ENCODE measurements at places on chromosomes 6 and 20. TPM values are rescaled to one million over a fixed set of nuclear protein-coding genes. Genes with fewer than 3 reads are reported as not detected.
A peak's percentile ranks its signal among the peaks of the same experiment; 100 is the strongest.

- no peak for DNase-seq
Measured at GRCh38 chr6:161413355-161413771, 139.5 kb upstream of the AGPAT4 start.

DNA sequence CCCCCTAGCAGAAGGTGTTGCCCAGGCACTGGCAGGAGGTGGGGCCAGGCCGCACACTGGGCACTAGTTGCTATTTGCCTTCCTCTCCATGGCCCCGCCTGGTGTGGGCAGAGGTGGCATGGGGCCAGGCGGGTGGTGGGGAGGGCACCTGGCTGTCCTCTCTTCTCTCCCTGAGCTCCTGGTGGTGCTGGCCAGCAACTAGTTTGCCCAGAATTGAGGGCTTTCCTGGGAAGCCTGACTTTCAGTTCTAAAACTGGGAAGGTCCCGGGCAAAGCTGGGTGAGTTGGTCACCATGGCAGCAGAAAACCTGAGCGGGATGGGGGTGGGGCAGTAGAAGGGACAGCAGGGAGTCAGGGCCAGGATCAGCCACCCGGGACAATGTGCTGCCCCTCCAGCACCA, 48.2 kb downstream of the RBM38 start:
- DNase-seq: peak; percentile 84

GRCh38 chr20:53623134-53623453, 29.5 kb upstream of the ZNF217 start:
- no peak for DNase-seq

DNA sequence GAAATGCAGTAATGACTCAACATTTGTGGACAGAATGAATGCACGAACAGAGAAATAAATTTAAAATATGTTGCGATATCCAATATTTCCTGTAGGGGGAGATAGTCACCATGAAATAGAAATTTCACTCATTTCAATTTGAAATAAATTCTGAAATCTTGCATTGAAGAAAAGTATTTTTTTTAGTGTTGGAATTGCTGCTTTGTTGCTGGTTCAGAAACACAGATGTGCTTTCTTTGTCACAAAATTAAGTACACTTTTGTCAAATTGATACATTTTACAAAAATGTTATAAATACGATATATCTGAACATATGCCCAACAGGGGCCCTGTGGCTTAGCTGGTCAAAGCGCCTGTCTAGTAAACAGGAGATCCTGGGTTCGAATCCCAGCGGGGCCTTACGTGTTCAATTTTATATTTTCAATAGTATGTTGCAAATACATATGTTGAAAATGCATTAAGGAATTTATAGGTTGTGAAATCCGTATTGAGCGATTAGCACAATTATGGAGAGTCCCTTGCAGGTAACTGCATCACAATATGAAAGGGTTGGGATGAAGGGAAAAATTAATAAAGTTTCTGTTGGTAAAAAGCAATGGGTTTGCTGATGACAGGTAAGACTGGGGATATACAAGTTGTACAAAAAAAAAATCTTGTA, 85.4 kb upstream of the PRSS16 start:
- DNase-seq: peak; percentile 41

DNA sequence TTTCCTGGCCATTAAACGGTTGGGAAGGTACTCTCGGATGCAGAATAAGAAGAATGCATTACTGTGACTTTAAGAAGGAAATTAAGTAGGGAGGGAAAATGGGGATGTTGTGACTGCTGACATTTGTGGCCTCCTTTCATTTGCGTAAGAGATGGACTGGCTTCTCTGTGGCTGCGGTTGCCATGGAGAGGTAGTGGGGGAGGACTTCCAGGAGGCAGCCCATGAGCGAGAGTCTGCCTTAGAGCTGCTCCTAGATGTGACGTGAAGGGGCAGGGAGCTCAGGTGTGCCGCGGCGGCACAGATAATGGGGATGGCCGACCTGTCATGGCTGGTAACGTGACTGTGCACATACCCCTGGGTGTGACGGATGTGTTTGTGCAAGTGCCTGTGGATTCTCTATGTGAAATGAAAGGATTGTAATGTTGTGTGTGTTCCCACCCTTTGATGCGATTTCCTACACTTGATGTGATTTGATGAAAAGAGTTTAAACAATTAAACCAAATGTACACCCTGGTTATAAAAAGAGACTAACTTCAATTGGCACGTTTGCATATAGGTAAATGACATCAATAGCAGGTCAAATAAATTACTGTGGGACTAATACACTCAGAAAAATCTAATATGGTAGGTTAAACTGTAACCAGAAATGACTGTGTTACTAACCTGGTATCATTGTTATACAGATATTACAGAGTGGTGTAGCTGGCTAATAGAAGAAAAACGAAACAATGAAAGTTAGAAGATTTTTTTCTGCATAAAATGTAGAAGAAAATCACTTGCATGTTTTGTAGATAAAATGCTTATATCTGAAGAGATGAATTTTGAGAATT, 48.9 kb downstream of the HIVEP1 start:
- DNase-seq: peak; percentile 23

- peak; percentile 67 for DNase-seq
Measured at GRCh38 chr6:143536461-143536865, 24.9 kb upstream of the FUCA2 start.

DNA sequence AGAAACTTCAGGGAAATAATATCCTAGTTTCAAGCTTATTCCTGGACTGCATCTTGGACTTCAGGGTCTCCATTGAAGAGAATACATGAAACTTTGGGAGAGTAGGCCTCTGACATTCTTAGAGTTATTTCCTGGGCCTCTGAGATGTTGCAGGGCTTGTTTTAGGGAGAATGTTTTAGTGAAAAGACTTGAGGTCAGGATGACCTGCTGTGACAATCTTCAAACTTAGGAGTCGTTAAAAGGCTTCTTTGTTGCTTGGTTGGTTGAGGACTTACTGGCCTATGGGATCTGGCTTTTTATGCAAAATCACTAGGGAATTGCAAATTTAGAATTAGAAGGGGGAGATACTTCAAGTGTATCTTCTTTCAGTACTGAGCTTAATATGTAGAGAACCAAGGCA, 613.2 kb upstream of the FLRT3 start:
- no peak for DNase-seq

- DNase-seq: no peak
Measured at GRCh38 chr6:50147371-50147770, 97.6 kb upstream of the DEFB112 start.

GRCh38 chr6:37878150-37878710, 58.7 kb downstream of the ZFAND3 start:
- DNase-seq: no peak

- no peak for DNase-seq
Measured at GRCh38 chr6:101395345-101395744, 1.8 kb downstream of the GRIK2 start.

DNA sequence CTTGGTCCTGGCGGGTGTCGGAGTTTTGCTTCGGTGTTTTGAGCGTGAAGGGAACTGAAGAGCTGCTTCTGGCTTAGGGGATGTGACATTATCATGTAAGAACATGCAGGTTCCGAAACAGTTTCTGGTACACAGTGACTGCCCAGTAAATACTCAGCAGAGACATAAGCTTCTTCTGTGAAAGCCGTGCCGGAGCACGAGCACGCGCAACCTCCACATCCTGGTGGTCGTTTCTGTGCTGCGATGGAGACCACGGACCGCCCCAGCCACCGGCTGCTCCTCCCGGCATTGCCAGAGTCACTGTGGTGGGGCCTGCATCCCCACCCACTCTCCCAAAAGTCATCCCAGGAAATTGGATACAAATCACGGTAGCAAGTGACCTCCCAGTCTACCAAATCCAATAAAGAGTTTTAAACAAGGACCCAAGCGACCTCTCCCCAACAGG, 18.7 kb downstream of the KIF25 start:
- DNase-seq: no peak

- no peak for DNase-seq
Measured at GRCh38 chr6:83199863-83200225, 6.7 kb downstream of the RWDD2A start.

DNA sequence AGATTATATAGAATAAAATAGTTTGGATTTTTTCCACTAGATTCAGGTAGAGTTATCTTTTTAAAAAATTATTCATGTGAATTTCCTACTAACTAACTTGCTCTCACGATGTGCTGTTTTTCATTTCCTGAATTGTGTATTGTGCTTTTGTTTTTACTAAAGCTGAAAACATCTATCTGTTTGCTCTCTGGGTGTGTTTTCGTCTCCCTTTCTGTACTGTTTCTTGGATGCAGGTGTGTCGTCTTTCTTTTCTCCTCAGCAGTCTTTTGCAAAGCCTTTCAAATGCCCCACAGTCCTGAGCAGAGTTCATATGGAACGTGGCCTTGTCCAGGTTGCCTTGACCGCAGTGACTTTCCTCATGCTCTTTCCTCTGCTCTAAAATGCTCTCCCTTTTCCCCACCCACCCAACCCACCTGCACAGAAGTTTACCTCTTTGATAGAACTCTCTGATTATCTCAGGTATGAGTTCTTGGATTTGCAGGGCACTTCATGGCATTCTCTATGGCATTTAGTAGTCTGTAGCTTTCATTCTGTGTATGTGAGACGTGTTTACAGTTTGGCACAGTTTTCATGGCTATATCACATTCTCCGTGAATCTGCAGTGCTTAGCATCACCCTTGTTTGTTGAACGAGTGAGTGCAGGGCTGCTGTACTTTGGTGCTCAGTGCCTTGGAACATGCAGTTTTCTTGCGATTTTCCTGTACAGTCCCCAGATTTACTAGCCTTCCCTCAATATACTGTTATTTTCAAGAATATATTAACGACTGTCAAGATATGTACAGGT, 77.1 kb downstream of the FARS2 start:
- DNase-seq: no peak

DNA sequence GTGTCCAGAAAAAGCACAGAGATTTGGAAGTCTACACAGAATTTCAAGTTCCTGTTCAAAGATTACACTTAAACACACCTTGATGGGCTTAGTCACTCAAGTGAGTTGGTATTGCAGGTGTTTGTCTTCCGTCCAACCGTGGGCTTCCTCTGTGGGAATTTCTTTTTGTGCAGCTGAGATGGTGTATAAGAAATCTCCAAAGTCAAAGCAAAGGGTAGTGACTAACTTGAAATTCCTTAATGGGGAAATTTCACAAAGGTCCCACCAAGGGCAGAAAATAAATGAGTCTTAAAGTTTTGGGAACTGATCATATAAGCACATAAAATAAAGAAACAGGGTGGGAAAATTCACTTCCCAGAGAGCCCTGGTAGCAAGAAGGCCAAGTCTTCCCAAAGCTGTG, 102.0 kb upstream of the TNFAIP3 start:
- DNase-seq: no peak

DNA sequence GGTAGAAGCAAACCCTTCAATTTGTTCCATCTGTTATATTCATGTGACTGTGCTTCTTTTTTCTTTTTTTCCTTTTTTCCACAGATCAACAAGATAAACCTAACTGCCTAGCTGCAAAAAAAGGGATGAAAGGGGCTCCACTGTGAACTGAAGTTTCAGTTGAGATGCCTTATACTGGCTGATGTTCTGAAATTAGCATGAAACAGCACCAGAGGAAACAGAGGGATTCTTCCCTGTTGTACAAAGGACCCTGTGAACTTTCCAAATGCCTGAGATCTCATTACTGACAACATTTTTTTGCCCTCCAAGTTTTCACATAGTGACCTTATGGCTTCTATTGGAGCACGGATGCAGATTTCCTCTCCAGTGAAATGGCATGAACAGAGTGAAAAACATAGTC, 302.7 kb upstream of the TFAP2D start:
- no peak for DNase-seq

The CNR1 gene
- 0.28 TPM for polyA plus RNA-seq

The EPPIN gene
- 0.37 TPM for polyA plus RNA-seq

The TXLNB gene
- polyA plus RNA-seq: 2.0 TPM

The PABPC1L gene
- 108 TPM for polyA plus RNA-seq
